EH (cell line): ENCODE measurements at places on chromosomes 12 and 14.
A peak's percentile ranks its signal among the peaks of the same experiment; 100 is the strongest.

DNA sequence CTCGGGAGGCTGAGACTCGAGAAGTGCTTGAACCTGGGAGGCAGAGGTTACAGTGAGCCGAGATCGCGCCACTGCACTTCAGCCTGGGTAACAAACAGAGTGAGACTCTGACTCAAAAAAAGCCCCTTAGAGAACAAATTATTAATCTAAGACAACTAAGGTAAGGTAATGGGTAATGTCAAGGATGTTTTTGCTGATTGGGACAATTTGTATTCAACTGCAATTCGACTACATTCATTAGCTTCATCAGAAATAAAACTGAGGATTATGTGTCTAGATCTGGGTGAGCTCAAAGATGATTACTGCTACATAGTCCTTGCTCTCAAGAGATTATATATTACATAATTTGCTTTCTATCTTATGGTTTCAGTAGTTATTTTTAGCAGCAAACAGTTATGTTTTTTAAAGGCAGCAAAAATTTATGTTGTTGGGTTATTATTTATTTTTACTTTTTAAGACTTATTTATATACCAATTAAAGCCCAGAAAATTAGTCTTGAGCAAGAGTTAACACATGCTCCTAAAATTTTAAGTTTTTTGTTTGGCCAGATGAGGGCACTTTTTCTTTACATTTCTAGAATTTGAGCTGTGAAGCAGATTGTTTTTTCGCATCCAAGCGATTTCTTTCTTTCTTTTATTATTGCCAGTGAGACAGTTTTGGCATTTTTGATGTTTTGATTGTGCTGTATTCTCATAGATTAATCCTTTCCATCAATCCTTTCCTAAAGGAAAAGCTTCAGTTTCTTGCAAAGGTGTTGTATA, 52.3 kb downstream of the PLEKHA5 start:
- no peak for DNase-seq

- DNase-seq: peak; percentile 94
Observed at GRCh38 chr14:75884198-75884611, 97.6 kb downstream of the TGFB3 start.

DNA sequence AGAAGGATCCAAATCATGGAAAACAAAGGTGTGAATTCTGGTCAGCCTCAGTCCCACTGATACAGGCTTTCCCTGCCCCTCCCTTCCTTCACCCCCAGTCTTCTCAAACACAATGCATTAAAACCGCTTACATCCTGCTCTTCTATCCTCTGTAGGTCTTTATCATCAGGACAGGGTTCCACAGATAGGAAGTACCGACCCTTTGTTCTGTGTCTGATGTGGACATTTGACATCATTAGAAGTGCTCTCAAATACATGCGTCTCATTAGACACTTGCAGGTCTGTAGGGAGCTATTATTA, 339 bp downstream of the EDDM3B start:
- no peak for DNase-seq

DNA sequence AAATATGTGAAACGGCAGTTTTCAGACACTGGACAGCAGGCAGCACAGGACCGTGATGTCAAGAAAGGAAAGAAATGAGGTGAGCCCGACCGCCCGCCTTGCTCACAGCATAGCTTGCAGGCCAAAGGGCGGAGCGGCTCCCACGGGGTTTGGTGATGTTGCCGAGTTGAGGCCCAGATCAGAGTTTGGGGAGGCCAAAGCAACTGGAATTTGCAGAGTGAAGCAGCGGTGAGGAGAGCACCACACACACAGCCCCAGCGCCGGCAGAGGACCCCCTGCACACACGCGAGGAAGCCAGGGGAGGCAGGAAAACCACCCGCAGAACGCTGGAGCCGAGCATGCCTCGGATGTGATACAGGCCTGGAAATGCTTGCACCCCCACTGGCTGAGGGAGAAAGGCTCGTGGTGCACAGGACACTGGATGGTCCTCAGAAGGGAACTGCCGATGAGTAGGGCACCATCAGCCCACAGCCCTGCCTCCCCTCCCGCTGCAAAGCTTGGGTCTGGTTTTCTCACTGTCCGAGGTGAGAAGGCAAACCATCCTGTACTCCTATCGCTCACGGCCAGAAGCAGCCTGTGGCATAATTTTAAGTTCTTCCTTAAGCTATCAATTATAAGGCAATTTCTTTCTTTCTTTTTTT, 25.7 kb upstream of the PLD4 start:
- DNase-seq: no peak

GRCh38 chr12:124152731-124153130, 142.2 kb upstream of the RFLNA start:
- DNase-seq: peak; percentile 25

DNA sequence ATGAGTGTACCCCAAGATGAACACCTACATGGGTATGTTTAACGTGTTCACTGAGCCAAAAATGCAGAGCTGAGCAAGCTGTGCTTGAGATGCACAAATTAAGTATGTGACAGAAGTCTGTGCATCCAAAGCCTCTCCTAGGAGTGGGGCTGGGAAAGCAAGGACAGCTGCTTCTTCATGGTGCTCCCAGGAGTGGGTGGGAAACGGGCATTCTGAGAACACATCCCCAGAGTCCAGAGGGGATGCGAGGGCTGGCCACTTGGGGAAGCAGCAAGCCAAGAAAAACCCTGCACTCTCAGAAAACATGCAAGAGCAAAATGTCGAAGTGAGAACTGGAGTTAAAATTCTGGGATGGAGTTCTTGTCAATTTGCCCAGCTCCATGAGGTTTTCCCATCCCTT, 414.3 kb downstream of the BCAT1 start:
- no peak for DNase-seq

DNA sequence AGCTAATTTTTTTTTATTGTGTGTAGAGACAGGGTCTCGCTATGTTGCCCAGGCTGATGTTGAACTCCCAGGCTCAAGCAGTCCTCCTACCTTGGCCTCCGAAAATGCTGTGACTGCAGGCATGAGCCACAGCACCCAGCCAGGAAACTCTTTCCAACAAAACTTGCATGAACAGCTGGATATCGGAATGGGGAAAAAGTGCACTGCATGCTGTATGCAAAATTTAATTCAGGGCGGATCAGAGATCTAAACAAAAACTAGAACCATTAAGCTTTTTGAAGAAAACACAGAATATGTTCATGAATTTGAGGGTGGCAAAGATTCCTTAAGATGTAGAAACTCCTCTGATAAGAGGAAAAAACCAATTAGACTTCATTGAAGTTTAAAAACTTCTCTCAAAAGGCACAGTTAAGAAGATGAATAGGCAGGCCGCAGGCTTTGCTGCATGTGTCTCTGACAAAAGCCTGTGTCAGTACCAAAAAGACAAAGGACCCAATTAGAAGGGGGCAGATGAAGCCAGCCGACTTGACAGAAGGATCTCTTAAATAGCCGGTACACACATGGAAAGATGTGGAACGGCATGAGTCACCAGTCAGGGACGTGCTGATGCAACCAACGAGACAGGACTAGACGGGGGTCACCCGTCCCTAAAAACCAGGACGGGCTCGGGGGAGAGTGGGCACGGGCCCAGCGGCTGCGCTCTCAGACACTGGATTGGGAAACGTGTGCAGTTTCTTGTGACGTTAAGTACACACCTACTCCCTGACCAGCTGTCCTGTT, 34.8 kb upstream of the MMP17 start:
- DNase-seq: peak; percentile 62

DNA sequence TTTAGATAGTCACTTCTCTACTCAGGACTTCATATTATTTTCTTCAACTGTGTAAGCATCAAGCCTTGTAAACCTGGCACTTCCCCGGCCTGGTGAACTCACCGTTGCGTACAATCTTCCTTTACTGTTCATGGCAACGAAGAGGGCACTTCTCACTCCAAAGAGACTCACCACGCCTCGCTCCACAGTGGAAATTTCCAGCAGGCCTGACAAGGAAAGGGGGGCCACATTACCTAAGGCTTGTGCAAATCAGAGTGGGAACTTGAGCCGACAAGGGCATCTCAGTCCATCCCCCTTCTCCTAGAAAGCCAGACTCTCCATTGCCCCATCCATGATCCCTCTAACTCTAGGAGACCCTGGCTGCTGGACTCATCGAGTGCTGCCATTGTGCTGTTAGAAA, 1.6 kb downstream of the FGF6 start:
- DNase-seq: no peak

DNA sequence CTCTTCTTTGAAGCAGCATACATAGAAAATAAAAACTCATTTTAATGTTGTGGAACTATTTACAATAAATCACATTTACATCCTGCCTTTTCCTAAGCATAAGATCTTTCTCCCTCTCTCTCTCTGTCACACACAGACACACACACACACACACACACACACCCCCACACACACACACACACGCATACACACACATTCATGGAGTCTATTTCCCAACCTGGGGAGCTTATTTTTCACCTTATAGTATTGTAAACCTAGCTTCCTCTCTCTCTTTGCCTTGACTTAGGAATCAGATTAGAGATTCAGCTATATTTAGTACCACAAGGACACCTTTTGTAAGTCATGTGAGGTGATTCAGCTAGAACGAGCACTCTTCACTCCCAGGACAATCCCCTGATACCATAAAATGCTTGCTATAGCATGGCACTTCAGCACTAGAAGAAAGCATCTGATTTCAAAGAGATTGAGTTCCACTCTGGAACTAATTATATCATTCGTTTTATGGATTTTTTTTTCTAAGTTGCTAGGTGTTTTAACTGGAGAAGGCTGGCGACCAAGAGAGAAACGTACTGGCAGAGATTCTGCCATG, 23.6 kb downstream of the TMEM30B start:
- DNase-seq: peak; percentile 18

GRCh38 chr14:59354666-59355065, 110.5 kb downstream of the GPR135 start:
- DNase-seq: peak; percentile 67

- peak; percentile 15 for DNase-seq
Observed at GRCh38 chr12:76201758-76202157, 117.3 kb upstream of the NAP1L1 start.
